Upper lobe of right lung (tissue), 1 donor: ENCODE measurements at places on chromosomes 2 and 18. TPM values are rescaled to one million over a fixed set of nuclear protein-coding genes. Genes with fewer than 3 reads are reported as not detected.

DNA sequence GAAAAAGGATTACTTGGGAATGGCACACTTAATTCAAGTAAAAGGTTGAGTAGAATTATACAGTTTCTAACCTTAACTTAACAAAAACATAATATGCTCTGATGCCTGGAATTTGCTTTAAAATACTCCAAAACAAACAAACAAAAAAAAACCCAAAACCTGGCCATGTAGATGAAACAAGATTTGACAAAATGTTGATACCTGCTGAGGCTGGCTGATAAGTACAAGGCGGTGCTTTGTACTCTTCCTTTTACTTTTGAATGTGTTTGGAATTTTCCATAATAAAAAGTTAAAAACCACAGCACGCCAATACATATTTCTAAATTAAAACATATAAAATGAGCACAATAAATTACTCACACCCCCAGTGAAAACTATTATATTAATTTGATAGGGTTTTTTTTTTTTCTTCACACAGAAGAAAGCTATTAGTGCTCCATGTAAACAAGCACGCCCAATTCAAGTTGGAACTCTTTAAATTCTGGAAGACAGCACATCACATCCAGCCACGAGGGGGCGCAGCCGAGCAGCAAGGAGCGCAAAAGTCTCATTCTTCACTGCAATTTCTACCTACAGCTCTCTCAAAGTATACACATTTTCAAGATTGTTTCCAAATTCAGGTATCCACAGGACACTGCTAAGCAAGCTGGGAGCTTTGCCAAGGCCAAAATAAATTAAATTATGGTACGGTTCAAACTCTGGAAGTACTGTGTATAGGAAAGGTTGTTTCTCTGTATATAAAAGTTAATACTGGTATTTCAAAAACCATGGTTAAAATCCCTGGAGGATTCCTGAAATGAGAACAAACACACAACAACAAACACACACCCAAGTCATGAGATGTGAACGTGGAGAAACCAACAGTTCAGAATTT is 7.5 kb downstream of the SERTAD2 start:
- DNase-seq: peak; percentile 92
- H3K36me3 ChIP-seq: no peaks in the 10 kb centered on the region
- H3K27me3 ChIP-seq: no peaks in the 10 kb centered on the region
- H3K27ac ChIP-seq: peak overlapping the region; percentile 88
- H3K4me1 ChIP-seq: peaks cover 50% of the 10 kb centered on the region
- no peak overlapping the region for H3K4me3 ChIP-seq

GRCh38 chr2:26462511-26463243 is 15.2 kb downstream of the OTOF start:
- H3K4me3 ChIP-seq: no peak overlapping the region
- DNase-seq: no peak
- H3K4me1 ChIP-seq: no peaks in the 10 kb centered on the region
- no peaks in the 10 kb centered on the region for H3K27me3 ChIP-seq
- no peaks in the 10 kb centered on the region for H3K36me3 ChIP-seq

Gene RAB10
- 111 TPM for total RNA-seq

Gene C1GALT1C1L
- total RNA-seq: 0.35 TPM

Gene C2orf92
- total RNA-seq: 14.4 TPM

GRCh38 chr18:8262221-8262620 is 347.0 kb upstream of the RAB12 start:
- H3K27me3 ChIP-seq: no peaks in the 10 kb centered on the region
- no peak overlapping the region for H3K27ac ChIP-seq
- DNase-seq: no peak
- no peak overlapping the region for H3K4me3 ChIP-seq

DNA sequence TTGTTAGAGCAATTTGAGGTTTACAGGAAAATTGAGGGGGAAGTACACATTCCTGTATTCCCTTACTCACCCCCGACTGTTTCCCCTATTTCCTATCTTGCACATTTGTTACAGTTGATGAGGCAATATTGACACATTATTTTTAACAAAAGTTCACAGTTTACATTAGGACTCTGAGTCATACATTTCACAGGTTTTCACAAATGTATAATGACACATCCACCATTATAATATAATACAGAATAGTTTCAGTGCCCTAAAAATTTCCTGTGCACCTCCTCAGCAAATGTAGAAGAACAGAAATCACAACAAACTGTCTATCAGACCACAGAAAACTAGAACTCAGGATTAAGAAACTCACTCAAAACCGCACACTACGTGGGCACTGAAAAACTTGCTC is 160.6 kb upstream of the RMP24 start:
- H3K4me1 ChIP-seq: no peaks in the 10 kb centered on the region
- no peaks in the 10 kb centered on the region for H3K36me3 ChIP-seq
- no peak for DNase-seq
- H3K27ac ChIP-seq: no peak overlapping the region
- no peaks in the 10 kb centered on the region for H3K27me3 ChIP-seq

- H3K4me1 ChIP-seq: no peaks in the 10 kb centered on the region
- no peak overlapping the region for H3K27ac ChIP-seq
- no peak for DNase-seq
- no peak overlapping the region for H3K4me3 ChIP-seq
Observed at GRCh38 chr2:127015106-127015910, 91.6 kb downstream of the BIN1 start.

Gene ADI1
- total RNA-seq: 66.8 TPM

- peaks cover 5% of the 10 kb centered on the region for H3K4me1 ChIP-seq
- no peaks in the 10 kb centered on the region for H3K36me3 ChIP-seq
- H3K27me3 ChIP-seq: no peaks in the 10 kb centered on the region
- DNase-seq: no peak
Observed at GRCh38 chr18:69659142-69659651, 258.5 kb downstream of the DOK6 start.

- peaks cover 40% of the 10 kb centered on the region for H3K36me3 ChIP-seq
- H3K4me1 ChIP-seq: no peaks in the 10 kb centered on the region
- H3K27me3 ChIP-seq: no peaks in the 10 kb centered on the region
- no peak overlapping the region for H3K27ac ChIP-seq
Observed at GRCh38 chr2:58156780-58157179, 84.3 kb downstream of the FANCL start.

Gene ZNF2
- total RNA-seq: 4.7 TPM

GRCh38 chr2:128622955-128623620 is 304.4 kb upstream of the HS6ST1 start:
- no peaks in the 10 kb centered on the region for H3K36me3 ChIP-seq
- no peak overlapping the region for H3K27ac ChIP-seq
- H3K4me3 ChIP-seq: no peak overlapping the region
- DNase-seq: peak; percentile 45
- H3K4me1 ChIP-seq: peaks cover 3% of the 10 kb centered on the region

Gene VWC2L
- total RNA-seq: not detected

DNA sequence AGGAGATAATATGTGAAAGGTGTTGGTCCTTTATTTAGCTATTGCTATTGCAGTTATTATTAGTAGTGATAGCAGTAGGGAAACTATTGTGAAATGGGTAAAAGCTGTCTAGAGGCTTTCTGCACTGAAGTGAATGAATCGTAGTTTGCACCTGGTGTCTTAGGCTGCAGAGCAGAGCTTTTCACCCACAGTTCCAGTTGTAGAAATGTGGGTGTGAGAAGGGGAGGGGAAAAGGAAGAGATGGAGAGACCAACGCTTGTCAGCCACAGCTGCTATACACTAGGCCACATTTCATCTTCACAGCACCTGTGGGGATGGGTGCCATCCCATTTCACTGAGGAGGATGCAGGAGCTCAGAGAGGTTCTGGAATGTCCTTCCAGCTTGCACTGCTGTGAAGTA is 50.0 kb downstream of the TRPM8 start:
- no peaks in the 10 kb centered on the region for H3K36me3 ChIP-seq
- no peak for DNase-seq
- no peaks in the 10 kb centered on the region for H3K4me1 ChIP-seq
- no peaks in the 10 kb centered on the region for H3K27me3 ChIP-seq

DNA sequence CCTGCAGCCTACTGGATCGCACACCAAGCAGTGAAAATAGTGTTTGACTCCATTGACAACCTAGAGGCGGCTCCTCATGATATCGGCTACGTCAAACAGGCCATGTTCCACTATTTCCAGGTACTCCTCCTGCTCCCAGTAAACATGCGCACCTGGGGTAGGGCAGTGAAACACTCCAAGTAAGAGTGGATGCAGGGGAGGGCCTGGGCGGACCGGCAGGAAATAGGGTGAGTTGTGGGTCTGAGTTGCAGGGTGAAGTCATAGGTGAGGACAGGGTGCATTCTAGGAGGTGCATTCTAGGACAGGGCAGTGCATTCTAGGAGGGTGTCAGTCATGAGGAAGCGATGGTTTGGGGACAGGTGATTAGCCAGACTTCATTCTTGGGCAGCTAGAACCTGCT is 5.0 kb downstream of the NAGK start:
- no peak for DNase-seq
- H3K27me3 ChIP-seq: no peaks in the 10 kb centered on the region
- H3K4me3 ChIP-seq: no peak overlapping the region
- H3K27ac ChIP-seq: no peak overlapping the region

- no peaks in the 10 kb centered on the region for H3K27me3 ChIP-seq
- H3K27ac ChIP-seq: no peak overlapping the region
- H3K36me3 ChIP-seq: peaks cover 86% of the 10 kb centered on the region
- H3K4me1 ChIP-seq: no peaks in the 10 kb centered on the region
- DNase-seq: no peak
Observed at GRCh38 chr2:55252832-55253231, 16.2 kb downstream of the MTIF2 start.

DNA sequence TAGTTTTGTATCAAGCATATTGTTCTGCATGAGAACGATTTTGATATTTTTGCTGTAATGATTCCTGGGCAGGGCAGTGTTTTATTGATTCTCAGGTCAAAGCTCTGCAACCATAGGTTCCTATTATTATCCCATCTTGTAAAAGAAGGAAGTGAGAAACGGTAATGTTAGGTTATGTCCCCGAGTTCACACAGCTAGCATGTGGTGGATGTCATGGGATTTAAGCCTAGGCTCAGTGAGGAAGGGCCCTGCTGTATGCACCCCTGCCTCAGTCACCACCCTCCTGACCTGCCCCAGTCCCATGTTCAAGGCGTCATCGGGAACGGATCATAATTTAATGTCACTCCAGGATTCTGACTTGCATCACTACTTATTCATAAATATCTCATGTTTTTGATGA is 10.7 kb downstream of the ACP1 start:
- no peak overlapping the region for H3K4me3 ChIP-seq
- H3K36me3 ChIP-seq: peaks cover 83% of the 10 kb centered on the region
- no peak overlapping the region for H3K27ac ChIP-seq
- H3K4me1 ChIP-seq: no peaks in the 10 kb centered on the region

DNA sequence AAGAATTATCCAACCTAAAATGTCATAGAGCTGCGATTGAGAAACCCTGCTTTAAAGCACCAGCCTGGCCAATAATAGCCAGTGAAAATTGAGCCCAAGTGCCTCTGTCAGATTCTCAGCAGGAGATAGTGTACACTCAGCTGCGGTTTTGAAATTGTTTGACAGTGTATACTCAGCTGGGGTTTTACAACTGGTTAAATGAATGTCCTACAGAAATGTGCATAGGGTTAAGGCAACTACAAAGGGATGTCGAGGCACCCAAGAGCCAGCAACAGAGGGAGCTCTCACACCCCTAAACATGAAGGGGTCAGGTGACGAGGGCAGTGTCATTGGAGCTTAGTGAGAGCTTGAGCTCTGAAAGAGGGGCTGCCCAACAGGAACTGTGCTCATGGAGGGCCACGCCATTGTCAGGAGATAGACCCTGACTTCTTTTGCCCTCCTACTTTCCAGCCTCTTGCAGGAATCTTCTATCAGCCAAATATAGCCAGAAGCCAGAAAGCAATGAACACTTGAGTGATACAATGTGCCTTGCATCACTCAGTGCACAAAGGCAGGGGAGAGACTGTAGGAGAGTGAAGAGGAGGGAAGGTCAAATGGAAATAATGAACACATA is 15.1 kb downstream of the ACTG2 start:
- no peaks in the 10 kb centered on the region for H3K27me3 ChIP-seq
- no peaks in the 10 kb centered on the region for H3K4me1 ChIP-seq
- H3K36me3 ChIP-seq: no peaks in the 10 kb centered on the region
- DNase-seq: no peak

DNA sequence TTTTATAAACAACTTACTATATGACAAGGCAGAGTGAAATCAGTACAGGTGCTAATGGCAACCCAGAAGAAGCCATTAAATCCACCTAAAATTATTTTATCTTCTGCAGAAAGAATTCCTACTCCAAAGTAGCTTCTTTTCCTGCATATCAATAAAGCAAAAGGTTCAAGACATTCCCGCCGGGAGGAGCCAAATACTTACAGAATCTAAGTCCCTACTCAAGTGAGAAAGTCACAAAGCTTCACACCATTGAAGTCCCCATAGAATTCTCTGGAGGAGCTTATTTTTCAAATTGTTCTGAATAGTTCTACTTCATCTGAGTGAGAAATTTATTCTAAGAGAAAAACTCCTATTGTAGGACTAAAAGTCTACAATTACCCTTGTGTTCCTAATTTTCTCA is 233.7 kb upstream of the HNRNPA3 start:
- H3K4me3 ChIP-seq: no peak overlapping the region
- no peaks in the 10 kb centered on the region for H3K4me1 ChIP-seq
- H3K36me3 ChIP-seq: no peaks in the 10 kb centered on the region
- no peak overlapping the region for H3K27ac ChIP-seq

Gene VSNL1
- 1.2 TPM for total RNA-seq

- no peaks in the 10 kb centered on the region for H3K27me3 ChIP-seq
- no peaks in the 10 kb centered on the region for H3K36me3 ChIP-seq
- no peak overlapping the region for H3K4me3 ChIP-seq
Observed at GRCh38 chr2:64980183-64980582, 9.0 kb upstream of the SLC1A4 start.

Gene ATP6V1B1
- total RNA-seq: 2.1 TPM

GRCh38 chr2:26169681-26170414 is 3.0 kb upstream of the GAREM2 start:
- no peak overlapping the region for H3K4me3 ChIP-seq
- H3K27me3 ChIP-seq: peaks cover 27% of the 10 kb centered on the region
- H3K36me3 ChIP-seq: no peaks in the 10 kb centered on the region
- peaks cover 7% of the 10 kb centered on the region for H3K4me1 ChIP-seq
- no peak overlapping the region for H3K27ac ChIP-seq

GRCh38 chr2:118105497-118105896 is 17.2 kb downstream of the INSIG2 start:
- no peak for DNase-seq
- no peak overlapping the region for H3K4me3 ChIP-seq
- no peaks in the 10 kb centered on the region for H3K27me3 ChIP-seq
- peaks cover 64% of the 10 kb centered on the region for H3K36me3 ChIP-seq

Gene MRPL30
- total RNA-seq: 18.8 TPM

Gene TMEM247
- total RNA-seq: not detected

GRCh38 chr2:202774104-202774503 is 97.5 kb downstream of the ICA1L start:
- no peaks in the 10 kb centered on the region for H3K27me3 ChIP-seq
- no peak overlapping the region for H3K27ac ChIP-seq
- no peaks in the 10 kb centered on the region for H3K4me1 ChIP-seq
- no peak for DNase-seq
- H3K4me3 ChIP-seq: no peak overlapping the region
- peaks cover 11% of the 10 kb centered on the region for H3K36me3 ChIP-seq

DNA sequence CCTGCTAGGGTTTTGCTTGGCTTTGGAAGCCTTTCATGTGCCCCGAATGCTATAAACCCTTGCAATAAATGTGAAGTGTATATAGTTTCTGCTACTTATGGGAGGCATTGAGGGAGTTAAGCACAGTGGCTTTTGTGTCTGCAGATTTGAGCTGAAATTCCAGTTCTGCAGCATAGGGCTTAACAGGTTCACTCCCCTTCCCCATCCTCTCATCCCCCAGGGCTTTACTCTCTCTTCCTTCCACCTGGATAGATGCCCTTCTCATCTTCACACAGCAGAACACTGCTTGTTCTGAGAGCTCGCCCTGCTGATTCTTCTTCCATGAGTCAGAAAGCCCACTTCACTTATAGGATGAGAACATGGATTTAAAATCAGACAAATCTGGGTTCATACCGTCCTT is 37.2 kb downstream of the SOX11 start:
- no peak overlapping the region for H3K4me3 ChIP-seq
- H3K27ac ChIP-seq: no peak overlapping the region
- DNase-seq: no peak
- H3K36me3 ChIP-seq: no peaks in the 10 kb centered on the region
- H3K27me3 ChIP-seq: no peaks in the 10 kb centered on the region
- no peaks in the 10 kb centered on the region for H3K4me1 ChIP-seq
